A673 (cell line): ENCODE measurements at places on chromosomes 4 and X. TPM values are rescaled to one million over a fixed set of nuclear protein-coding genes. Genes with fewer than 3 reads are reported as not detected.
A peak's percentile ranks its signal among the peaks of the same experiment; 100 is the strongest.

Gene MBNL3
- 38.0 and 42.2 TPM in 2 replicates for total RNA-seq

Gene MAGEA11
- total RNA-seq, result not detected in 2 replicates

Gene TAF7L
- total RNA-seq, result 0.70 and 0.88 TPM in 2 replicates

Gene SLC2A9
- total RNA-seq, result not detected in 2 replicates

Gene PABPC1L2B
- total RNA-seq, result not detected in 2 replicates

Gene CT47A7
- not detected in 2 replicates for total RNA-seq

Gene GABRB1
- total RNA-seq, result 1.0 and 3.5 TPM in 2 replicates

Gene LRCH2
- total RNA-seq, result 4.2 and 4.8 TPM in 2 replicates

Gene HSFX4
- not detected in 2 replicates for total RNA-seq

Gene MMRN1
- 0.11 and 0.28 TPM in 2 replicates for total RNA-seq

Gene HTATSF1
- total RNA-seq, result 72.3 and 79.3 TPM in 2 replicates

Gene PRRG3
- total RNA-seq, result not detected in 2 replicates

Gene TMEM150C
- 0.34 and 0.76 TPM in 2 replicates for total RNA-seq

Gene RPL39
- total RNA-seq, result 1,626 and 1,742 TPM in 2 replicates

Gene NHSL2
- 0.58 and 0.66 TPM in 2 replicates for total RNA-seq

DNA sequence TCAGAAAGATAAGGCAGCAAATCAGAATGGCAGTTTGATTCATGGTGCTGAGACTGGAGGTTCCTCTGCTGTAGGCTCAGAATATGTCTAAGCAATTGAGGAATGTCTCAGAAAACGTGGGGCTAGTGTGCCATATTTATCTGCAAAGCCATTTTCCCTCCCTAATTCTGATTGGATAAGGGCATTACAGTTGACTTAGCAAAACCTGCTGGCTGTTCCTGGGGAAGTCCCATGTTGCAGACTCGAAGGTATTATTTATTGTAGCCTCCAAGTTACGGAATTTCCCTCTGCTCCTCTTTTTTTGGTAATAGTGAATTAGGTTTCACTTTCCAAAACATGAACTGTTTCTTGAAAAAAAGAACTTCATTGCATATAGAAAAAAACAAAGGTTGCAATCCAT is at the start of gene CXCL10:
Gene CXCL10, minus strand, starts transcription at position 109 of the 400 bp plus-strand sequence. Its CDS starts 66 bp downstream, at position 43.
- no peak for DNase-seq

DNA sequence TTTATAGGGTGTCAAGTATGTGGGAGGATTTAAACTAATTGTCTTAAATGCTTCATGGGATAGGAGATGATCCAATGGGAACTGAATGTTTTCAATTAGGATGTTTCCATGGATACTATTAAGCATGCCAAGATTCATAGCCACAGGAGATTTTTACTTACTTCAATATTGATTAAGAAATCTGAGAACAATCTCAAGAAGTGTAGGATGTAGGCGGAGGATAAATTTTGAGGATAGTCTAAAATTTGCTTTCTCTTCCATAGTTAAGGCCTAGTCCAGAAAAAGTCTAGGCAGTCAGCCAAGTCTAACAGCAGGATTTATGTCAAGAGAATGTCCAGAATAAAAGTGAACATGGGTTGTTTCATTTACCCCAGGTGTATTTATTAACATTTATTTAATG is 32.8 kb downstream of the REPS2 start:
- DNase-seq, result no peak

DNA sequence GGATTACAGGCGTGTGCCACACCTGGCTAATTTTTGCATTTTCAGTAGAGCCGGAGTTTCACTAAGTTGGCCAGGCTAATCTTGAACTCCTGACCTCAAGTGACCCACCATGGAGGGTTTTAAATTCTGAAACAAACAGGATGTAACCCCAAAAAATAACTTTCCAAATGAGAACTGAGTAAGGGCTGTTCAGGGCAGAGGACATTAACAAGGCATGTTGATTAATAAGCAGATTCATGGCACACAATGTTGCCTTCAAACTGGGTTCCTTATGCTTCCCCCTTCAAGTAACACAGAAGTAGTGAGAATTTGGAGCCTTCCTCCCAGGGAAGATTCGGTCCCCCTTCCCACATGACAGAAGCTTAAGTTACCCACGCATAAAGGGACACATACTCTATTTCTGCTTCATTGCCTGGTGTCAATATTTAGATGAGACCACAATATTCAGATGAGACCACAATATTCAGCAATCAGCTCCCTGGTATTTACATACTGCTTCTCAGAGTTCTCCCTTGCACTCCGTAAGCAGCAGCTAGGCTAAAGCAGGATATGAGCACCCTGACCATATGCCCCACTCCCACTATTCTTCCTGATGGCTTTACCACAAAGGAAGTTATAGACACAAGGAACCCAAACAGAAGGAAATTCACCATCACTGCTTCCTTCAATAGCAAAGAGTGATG is 21.4 kb downstream of the GRSF1 start:
- DNase-seq, result no peak

- DNase-seq, result no peak
These were observed 3.1 kb downstream of the ZNF518B start for GRCh38 chr4:10454121-10454520.

DNA sequence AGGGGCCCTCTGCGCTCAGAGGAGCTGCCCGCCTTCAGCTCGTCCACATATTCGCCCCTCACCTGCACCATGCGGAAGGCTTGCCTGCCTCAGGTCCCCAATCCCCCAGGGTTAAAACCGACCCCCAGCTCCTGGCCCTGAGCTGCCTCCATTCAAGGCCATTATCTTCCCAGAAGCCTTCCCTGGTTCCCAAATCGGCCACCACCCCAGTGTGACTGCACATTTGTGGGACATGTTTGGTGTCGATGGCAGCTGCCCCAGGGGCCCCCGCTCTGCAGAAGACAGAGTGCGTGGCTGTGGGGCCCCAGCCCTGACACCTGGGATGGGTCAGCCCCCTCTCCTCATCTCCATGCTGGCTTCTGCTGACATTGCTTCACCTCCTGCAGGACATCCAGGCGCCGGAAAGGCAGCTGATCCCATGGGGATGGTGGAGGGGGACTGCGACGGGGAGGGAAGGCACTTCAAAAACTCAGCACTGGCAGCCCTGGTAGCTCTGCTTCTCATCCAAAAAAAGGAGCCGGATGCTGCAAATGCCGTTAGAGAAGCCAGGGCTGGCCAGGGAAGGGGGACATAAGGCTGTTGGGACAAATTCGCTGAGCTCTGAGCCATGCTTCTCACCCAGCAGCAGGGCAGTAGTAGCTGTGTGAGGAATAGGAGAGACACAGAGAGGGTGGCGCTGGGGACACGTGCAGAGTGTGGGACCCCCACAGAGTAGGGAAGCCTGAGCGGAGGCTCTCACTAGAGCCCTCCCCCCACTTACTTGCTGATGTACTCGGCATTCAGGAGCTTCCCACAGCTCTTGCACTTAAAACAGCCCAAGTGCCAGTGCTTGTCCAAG is 78.5 kb downstream of the ABLIM2 start:
- DNase-seq, result peak; percentile 57

DNA sequence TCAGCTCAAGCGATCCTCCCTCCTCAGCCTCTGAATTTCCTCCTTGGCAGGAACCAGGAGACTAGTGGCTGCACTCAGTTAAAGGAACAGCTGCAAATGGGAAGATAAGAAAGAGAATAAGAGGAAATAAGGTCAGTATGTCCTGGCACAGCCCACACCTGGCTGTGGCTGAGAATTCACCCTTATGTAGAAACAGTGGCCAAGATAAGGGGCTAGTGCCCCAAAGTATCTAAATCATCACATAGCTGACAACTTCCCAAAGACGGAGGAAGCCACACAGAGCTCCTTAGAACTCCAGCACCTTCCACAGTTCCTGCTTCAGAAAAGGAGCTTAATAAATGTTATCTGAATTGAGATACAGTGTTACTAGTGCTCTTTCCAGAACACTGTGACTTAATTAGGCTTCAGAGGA is 2.3 kb upstream of the CHIC2 start:
- no peak for DNase-seq

GRCh38 chrX:119273420-119274192 is 37.5 kb downstream of the PGRMC1 start:
- no peak for DNase-seq

- DNase-seq, result no peak
These were observed 24.4 kb upstream of the PDE5A start for GRCh38 chr4:119652998-119653397.

DNA sequence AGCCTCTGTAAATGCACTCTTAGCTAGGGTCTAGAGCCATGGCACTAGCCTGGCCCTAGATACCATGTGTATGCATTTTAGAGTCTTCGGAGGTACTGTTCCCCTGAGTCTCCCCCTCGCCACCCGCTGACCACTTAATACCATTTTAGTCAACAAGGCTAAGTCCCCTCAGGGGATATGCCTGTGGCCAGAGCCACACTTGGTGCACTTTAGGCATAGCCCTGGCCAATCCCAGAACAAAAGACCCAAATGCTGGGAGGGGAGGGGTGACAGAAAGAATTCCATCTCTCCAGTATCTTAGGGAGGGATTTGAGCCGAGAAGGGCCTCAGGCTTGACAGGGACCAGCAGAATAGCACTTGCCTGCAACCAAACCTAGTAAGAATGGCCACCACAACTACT is 28.6 kb upstream of the BCORL1 start:
- no peak for DNase-seq

DNA sequence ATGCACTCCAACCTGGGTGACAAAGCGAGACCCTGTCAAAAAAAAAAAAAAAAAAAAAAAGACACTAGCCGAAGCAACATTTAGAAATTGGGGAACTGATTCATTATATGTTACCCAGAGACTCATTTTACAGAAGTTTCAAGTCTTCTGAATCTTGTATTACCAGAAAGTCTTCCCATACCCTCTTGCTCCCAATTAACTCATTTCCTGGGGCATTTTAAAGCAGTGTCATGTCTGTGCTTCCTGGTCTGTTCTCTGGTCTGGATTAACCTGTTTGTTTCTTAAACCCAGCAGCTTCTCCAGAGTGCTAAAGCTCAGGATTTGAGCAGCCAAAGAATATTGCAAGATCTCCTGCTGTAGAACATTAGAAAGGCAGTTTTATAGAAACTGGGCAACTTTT is 43.7 kb downstream of the FRMPD3 start:
- DNase-seq, result no peak

DNA sequence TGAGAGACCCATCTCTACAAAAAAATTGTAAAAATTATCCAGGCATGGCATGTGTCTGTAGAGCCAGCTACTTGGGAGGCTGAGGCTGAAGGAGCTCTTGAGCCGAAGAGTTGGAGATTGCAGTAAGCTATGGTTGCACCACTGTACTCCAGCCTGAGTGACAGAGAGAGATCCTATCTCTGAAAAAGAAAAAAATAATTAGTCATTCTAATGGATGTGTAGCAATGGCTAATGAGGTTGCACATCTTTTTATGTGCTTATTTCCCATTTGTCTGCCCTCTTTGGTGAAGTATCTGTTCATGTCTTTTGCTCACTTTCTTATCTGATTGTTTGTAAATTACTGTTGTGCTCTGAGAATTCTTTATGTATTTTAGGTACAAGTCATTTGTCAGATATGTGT is 19.0 kb upstream of the MAML3 start:
- DNase-seq, result no peak

DNA sequence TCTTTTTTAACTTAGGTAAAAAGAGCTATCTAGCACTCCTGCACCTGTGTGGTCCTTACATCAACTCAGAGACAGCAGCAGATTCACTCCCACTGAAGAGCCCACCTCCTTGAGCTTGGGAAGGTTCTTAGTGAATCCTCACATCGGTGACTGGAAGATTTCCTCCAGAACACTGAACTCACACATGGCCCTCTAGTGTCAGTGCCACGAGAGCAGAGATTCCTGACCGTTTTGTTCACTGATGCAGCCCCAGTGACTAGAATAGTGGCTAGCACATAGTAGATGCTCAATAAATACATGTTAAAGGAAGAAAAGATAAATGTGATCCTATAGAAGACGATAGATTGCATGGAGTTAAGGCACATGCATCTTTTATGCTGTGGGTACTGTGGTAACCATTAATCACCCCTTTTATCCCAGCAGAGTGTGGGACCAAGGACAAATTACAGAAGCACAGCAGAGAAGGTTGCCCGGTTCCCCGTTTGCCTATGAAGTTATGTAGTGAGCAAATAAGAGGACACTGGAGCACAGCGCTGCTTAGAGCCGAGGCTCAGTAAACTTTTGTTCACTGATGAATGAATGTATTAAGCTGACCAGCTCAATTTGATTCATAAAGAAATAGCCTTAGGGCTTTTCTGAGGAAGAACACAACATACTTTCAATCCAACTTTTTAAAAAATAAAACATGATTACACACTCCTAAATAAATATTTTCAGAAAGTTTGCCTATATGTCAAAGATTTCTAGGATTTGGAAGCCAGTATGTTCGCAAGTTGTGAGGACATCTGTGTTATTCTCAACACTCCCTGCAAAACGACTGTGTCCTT is 8.7 kb downstream of the GASK1B start:
- DNase-seq, result no peak

GRCh38 chr4:38099908-38100407 is 139.8 kb downstream of the PTTG2 start:
- DNase-seq, result no peak

GRCh38 chr4:7254736-7255487 is 62.6 kb downstream of the SORCS2 start:
- DNase-seq, result no peak

DNA sequence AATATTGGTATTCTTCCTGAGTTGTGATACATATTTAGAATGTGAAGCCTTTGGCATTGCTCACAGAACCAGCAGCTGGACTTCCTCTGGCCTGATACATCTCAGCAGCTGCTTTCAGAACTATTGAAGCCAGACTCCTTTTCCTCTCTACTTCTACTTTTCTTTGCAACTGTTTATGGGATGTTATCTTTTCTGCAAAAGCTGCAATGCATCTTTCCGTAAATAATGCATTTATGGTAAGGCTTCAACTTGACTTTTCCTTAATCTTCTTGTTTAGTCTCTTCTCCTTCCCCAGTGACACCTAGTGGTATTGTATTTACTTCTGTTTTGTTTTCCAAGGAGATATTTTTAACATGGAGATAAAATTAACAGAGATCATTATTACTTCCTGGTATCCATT is 1548.7 kb downstream of the PCDH7 start:
- DNase-seq, result peak; percentile 11

DNA sequence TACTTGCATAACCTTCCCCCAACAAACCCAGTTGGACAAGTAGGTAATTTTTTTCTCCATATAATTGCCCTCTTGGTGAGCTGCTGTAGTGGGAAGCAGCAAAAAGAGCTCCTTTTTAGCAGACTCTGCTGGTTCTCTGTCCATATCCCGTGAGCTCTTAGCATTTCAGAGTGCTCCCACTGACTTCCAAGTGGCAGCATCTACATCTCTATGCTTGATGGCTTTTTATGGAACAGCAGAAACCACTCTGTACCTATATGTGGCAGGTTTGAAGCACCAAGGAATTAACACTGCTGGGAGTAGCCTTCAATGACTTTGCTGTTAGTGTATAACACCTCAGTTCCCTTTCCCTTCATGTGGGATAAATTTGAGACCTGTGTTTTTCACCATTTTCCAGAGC is 168.4 kb upstream of the NHS start:
- DNase-seq, result no peak

- no peak for DNase-seq
These were observed 57.2 kb upstream of the AFF2 start for GRCh38 chrX:148443216-148443615.

- DNase-seq, result no peak
These were observed 111.0 kb downstream of the DDIT4L start for GRCh38 chr4:100079264-100079663.

DNA sequence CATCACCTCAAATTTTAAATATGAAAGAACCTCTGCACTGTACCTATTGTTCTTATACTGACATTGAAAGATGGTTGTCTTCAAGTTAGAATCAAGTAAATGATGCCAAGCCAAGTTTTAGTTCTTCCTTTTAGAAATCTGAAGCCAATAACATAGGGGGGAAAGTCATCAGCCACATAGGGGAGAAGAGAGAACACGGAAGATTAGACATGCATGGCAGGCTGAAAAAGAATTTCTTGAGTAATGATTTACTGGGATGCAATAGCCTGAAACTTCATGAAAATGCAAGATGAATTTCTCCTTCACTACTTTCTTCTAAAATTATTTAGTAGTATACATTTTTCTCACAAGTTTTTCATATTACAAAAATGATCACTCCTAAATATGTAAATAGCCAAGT is 13.6 kb upstream of the EPGN start:
- no peak for DNase-seq
